ENCODE measurements at places on chromosomes 12 and 14.

GRCh38 chr14:93150227-93151208, 34.2 kb downstream of the MOAP1 start:
- DNase-seq, result peak; percentile 72

DNA sequence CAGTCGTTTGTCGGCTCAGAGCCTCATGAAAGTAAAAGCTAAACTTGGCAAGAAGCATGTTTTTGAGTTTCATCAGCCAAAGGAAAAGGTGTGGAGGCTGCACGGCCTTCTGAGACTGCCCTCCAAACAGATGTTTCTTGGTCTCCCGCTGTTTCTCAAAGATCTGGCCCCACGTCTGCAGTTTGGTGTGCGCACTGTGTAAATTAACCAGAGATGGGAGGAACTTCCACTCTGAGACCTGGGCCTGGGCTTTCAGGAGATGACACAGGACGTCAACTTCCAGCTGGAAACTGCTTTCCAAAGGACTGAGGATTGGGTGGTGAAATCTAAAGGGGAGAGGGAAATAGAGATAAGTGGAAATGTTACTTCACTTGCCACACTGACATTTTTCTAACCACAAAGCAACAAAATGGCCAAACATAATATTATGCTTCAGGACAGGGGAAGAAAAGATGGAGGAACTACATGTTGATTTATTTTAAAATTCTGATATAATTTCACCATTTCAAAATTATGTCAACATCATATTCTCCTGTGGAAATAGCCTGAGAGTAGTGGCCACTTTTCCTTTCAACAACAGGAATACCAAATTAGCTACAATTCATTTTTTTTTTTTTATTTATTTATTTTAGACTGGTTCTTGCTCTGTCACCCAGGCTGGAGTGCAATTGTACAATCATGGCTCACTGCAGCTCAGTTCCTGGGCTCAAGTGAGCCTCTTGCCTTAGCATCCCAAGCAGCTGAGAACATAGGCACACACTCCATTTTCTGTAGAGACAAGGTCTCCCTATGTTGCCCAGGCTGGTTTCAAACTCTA, 27.6 kb downstream of the KICS2 start:
- DNase-seq, result no peak

GRCh38 chr14:22391908-22392565, 197.0 kb downstream of the DAD1 start:
- peak; percentile 29 for DNase-seq

GRCh38 chr12:124545508-124546418, 21.6 kb downstream of the NCOR2 start:
- DNase-seq, result peak; percentile 56

DNA sequence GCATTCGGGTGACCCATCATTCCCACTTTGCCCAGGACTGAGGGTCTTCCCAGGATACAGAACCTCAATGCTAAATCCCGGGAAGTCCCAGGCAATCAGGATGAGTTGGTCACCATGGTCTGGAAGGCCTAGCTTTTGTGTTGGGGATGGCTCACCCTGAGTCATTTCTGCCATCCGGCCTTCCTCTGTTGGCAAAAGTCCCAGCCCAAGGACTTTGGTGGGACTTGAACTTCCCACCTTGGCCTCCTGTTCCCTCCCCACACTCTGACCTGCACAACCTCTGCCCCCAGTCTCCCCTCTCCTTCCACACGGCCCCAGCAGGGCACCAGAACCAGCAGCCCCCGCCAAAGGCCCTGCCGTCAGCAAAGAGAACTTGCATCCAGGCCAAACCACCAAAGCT, 24.6 kb upstream of the NCOR2 start:
- DNase-seq, result no peak

DNA sequence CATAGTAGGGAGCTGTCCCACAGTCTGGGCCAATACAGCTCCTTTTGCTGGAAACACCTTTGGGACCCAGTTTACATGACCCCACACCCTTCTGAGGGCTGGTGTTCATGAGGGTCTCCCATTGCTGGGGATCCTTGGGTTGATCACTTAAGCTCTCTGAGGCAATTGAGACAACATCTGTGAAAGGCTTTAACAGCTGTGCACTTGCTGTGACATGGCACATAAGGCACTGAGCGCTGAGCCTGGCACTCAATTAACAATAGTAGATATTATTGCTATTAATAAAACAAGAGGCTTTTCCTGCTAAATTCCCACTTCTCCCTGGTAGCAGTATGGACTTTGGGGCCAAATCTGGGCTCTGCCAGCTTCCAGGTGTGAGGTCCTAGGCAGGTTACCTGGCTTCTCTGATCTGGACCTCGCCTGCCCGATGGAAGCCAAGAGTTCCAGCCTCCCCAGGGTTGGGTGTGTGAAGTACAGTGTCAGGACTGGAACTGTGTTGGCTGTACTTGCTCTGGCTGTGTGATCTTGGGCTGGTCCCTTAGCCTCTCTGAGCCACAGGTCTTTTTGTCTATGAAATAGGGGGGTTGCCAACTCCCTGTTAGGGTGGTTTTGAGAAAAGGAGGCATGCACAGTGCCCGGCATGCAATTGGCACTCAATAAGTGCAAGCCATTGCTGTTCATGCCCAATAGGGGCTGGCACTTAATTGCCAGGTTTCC, 3.1 kb downstream of the SH2B3 start:
- DNase-seq, result peak; percentile 19

- no peak for DNase-seq
Measured at GRCh38 chr12:11701433-11701832, 52.0 kb downstream of the ETV6 start.

- DNase-seq, result no peak
Measured at GRCh38 chr12:118402251-118402650, 25.9 kb downstream of the SUDS3 start.

DNA sequence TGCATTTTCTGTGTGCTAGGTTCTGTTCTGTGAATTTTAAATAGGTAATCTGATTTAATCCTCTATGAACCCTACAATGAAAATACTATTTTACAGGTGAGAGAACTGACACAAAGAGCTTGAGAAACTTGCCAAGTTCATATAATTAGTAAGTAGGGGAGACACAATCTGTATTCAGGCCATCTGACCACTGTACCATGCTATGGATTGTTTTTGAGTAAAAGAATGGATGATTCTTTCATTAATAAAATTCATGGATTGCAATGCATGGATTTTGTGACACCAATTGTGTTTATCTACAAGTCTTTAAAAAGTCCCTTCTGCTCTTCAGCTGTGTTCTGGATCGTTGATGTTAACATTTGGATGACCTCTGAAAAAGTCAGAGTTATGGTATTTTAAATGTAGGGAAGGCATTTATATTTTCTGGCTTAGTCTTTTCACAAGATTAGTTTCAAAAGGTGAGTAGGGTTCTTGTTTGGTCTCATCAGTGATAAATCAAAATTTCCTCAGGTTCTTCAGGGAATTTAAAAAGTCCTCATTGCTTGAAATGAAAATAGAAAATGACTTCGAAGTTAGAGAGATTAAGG, 15.4 kb upstream of the DYRK2 start:
- no peak for DNase-seq

GRCh38 chr12:6337958-6338433, 3.9 kb downstream of the TNFRSF1A start:
- no peak for DNase-seq

DNA sequence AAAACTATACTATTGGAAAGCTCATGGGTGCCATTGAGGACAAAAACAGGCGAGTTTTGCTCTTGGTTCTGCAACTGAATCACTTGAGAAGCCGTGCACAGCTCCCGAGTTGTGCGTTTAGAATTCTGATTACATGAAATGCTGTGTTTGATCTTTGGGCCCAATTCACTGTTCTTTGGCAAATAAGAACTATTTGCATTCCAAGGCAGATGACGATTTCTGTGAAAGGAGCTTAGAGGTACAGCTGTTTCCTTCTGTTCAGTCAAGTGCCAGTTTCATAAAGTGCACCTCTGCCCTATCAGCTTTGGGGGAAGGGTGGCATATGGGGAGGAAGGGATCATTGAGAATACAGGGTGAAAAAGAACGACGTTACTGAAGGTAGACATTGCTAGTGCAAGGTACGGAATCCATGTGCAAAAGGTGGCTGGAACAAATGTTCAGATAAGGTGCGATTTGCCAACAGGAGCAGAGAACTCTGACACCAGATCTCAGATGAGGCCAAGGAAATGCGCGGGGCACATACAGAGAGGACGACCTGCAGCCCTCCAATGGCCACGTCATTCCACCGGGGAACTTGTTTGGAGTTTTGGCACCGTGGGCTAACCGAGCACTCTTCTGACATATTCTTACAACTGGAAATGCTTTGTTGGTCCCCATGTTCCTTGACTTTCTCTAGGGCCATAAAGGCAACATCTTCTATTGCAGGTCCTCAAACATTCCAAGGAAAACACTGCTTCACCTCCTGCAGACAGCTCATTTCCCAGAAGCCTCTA, 30.1 kb downstream of the TCHP start:
- no peak for DNase-seq

DNA sequence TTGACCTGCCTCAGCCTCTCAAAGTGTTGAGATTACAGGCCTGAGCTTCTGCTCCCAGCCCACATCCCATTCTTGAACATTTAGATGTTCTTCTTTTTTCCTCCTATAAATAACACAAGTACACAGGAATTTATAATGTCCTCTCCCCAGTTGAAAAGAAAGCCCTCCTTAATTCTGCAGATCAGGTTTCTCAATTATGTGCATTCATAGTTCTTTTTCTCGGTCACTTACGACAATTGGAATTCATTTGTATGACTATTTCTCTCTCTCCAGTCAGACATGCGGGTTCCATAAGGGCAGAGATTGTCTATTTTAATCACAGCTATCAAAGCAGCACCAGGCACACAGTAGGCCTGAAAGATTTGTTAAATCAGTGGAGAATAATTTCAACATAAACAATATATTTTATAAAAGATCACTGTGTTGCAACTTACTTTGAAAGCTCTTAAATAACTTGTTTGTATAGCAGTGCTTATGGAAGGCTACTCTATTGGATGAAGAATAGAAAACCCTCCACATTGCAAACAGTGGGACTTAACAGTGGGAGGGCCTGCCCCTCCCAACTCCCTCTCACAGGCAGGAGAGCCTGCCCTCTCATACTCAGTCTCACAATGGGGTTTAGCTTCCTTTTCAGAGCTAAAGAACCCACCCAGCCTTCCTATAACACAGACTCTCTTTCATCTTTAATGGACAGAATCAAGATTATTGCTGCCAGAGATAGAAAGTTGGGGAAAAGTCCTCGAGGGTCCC, 84.1 kb upstream of the TRAF3 start:
- DNase-seq, result no peak

- DNase-seq, result no peak
Measured at GRCh38 chr12:116091579-116091978, 185.9 kb downstream of the MED13L start.

GRCh38 chr12:80794551-80794950, 77.8 kb downstream of the MYF5 start:
- no peak for DNase-seq

DNA sequence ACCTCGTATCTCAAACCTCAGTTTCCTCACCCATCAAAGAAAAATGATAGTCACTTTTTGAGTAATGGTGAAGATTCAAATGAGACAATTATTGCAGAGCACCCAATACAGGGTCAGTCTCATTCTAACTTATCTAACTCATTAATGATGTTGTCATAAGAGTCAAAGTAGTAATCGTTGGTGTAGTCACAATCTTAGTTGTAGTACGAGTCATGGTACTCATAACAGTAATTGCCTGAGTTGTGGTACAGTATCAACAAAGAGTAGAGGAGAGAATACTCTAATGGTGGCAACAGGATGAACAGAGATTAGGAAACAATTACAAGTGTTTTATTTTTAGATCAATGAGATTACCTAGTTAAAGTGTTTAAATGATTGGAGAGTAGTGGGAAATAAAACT, 93.6 kb upstream of the TMTC2 start:
- DNase-seq, result no peak

GRCh38 chr14:91238085-91238484, 6.4 kb downstream of the GPR68 start:
- DNase-seq, result no peak

- no peak for DNase-seq
Measured at GRCh38 chr12:90299666-90300065, 591.0 kb upstream of the ATP2B1 start.

DNA sequence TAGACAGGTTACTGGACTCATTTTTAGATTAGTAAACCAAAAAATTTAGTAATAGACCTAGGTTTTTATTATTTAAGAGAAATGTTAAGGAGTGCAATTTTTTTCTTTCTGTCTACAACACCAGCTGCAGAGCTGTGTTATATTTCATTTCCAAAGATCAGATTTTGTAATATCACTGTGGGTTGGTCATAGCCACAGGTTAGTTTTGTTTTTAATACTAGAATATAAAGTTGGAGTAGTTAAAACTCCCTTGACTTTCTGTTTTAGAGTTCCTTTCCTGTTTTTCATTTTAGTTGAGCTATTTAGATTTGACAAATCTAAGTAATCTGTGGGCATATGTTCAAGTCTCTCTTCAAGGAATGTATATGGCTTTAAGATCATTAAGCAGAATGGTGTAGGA, 30.7 kb upstream of the GARIN2 start:
- no peak for DNase-seq

DNA sequence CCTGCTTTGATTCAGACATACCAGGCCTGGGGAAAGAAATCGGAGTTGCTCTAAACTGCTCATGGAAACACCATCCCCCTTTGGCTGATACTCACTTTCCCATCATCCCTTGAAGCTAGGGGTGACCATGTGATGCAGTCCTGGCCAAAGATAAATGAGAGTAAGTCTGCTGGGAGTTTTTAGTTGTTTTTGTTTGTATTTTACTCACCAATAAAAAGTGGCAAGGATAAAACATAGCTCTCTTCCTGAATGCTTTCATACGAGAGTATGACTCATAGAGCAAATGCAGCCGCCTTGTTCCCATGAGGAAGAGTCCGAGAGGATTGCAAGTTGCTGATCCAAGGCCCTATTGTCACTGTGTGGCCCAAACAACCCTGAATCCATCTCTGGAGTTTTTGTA, 126.4 kb upstream of the TMEM132C start:
- DNase-seq, result no peak

- DNase-seq, result no peak
Measured at GRCh38 chr12:127277882-127278281, 989.1 kb upstream of the TMEM132C start.

GRCh38 chr12:63480186-63480585, 188.1 kb downstream of the DPY19L2 start:
- no peak for DNase-seq

DNA sequence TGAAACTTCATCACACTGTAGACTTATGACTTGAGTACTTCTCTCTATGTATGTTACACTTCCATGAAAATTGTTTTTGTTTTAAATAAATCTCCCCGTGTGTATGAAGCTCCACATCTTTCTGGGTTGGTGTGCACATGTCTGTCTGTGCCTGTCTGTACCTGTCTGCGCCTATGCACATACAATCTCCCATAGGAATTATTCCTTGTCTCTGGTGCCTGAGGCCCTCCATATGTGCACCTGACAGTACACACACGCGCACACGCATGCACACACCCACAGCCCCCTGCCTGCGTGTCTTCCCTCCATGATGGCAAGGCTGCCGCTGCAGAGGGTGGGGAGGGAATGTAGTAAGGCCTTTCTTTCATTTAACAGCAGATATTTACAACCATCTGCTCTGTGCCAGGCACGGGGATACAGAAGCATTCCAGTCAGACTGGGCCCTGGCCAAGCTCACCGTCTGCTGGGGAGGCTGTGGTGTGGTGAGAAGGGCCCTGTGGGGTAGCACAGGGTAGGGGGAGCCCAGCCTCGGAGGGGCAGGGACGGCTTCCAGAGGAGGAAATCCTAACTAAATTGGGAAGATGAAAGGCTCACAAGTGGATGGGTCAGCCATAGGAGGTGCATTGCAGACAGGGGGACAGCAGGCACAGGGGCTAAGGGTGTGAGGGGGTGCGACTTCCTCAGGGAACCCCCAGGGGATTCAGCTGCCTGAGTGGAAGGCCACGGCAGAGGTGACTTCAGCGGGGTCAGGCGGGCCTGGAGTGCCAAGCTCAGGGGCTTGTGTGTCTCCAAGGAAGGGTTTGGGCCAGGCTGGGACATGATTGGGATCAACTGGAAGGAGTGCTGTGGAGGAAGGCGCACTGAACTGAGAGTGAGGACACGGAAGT, 26.1 kb downstream of the KRT8 start:
- no peak for DNase-seq

Data from left colon (tissue), 2 donors.